ENCODE measurements at places on chromosomes 16 and 17. TPM values are rescaled to one million over a fixed set of nuclear protein-coding genes. Genes with fewer than 3 reads are reported as not detected.

GRCh38 chr16:27489906-27490305 lies 59.8 kb downstream of the GTF3C1 start:
- no peak for DNase-seq

SYCE1L gene
- polyA plus RNA-seq, result 5.9 TPM

DNA sequence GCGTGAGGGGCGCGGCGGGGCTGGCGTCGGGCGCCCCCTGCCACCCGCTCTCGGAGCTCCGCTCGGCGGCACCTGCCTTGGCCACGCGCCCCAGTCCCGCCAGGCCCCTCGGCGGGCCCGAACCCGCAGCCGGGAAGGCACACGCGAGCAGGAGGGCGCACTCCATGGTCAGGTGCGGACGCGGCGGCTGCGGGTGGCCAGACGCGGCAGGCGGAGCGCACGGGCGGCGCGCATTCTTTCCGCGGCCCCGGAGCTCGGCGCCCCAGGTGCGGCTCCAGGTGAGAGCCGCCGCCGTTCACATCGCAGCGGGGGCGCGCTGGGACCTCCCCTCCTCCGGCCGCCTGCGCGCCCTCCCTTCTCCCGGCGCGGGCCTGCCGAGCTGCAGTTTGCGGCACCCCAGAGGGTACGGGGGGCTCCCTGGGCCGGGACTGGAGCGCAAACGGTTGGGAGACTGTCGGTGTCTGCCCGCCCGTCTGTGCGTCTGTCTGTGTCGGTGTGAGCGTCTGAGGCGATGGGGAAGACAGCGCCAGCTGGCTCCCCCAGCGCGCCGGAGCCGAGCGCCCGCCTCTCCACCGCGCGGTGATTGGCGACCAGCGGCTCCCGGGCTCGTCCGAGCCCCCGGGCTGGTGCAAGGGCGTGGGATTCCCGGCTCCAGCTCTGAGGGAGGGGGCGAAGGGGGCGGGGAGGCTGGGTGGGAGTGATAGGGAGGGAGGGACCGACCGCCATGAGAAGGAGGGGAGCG lies at the start of gene ADAMTS18:
ADAMTS18 (minus strand) TSS at position 505 of the 742 bp plus-strand sequence; CDS start at position 166, 339 bp downstream.
- no peak for DNase-seq

SLC12A3 gene
- polyA plus RNA-seq, result 48.5 TPM

ZNF785 gene
- polyA plus RNA-seq, result 20.4 TPM

APOBR gene
- 0.79 TPM for polyA plus RNA-seq

DNA sequence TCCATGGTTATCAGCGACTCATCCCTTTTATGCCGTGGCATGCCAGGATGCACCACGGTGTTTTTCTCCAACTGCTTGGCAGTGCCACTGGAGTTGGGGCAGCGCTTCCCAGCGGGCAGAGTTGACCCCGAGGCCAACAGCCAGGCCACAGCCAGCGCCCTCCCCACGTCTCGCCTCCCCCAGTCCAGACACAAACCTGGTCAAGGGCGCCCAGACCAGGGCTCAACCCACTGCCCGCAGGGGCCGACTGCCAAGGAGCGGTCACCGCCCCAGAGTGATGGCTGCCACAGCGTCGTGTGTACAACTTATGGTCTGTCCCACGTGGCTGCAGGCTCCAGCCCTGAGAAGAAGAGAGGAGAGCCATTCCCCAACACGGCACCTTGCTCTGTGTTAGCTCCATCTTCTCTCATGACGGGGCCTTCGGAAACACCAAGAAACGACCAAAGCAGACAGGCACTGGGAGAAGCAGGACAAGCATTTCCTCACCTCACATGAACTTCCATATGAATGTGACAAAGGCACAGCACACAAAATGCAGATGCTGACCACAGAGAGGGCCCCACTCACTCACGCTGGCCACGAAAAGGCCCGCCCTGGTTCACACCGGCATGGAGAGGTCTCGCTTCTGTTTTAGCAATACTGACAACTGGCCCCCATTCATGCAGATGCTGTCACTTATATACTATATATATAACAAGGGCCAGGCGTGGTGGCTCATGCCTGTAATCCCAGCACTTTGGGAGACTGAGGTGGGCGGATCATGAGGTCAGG lies 27.0 kb downstream of the AXIN1 start:
- no peak for DNase-seq

GRCh38 chr17:64627797-64628196 lies 34.3 kb downstream of the SMURF2 start:
- no peak for DNase-seq

DNA sequence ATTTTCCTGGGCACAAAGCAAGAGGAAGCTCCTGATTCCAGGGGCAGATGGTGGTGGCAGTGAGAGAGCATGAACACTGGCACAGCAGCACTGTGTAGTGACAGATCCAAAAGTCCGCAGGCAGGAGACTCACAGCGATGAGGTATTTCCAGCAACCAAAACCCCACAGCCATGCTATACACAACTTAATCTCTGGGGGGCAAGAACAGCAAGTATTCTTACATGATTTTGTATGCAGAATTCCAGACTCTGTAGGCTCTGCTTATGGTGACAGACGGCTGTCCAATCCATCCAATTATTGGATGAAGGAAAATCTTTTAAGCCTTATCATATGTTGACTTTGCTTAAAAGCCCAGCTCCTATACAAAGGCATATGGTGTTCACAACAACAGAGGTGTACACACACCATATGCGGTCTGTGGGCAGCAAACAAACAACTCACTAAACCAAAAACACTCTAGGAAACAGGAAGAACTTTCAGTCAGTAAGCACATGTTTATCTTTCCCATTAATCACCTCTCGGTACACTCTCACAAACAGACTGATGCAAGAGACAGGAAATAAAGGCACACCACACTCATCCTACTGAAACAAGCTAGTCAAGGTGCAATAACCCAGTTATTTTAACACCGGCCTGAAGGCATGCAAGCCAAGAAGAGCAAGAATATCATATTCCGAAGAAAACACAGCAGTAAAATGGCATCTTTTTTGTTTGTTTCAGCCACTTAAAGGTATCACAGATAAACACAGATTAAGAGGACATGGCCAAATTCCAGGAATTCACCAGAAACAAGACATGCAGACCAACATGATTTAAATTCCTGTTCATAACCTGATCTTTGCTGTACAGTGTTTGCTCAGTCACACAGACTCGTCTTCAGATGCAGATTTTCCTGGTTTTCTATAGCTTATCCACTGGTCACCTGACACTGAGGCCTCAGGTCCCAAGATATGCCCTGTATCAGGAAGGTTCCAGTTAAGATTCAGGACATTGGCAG lies 47.8 kb downstream of the ERN1 start:
- DNase-seq, result no peak

GRCh38 chr16:78516006-78516736 lies 416.7 kb downstream of the WWOX start:
- DNase-seq, result no peak

GRCh38 chr17:38439436-38439835 lies 11.2 kb downstream of the ARHGAP23 start:
- DNase-seq, result no peak

GRCh38 chr17:72258711-72259110 lies 137.9 kb downstream of the SOX9 start:
- no peak for DNase-seq

DNA sequence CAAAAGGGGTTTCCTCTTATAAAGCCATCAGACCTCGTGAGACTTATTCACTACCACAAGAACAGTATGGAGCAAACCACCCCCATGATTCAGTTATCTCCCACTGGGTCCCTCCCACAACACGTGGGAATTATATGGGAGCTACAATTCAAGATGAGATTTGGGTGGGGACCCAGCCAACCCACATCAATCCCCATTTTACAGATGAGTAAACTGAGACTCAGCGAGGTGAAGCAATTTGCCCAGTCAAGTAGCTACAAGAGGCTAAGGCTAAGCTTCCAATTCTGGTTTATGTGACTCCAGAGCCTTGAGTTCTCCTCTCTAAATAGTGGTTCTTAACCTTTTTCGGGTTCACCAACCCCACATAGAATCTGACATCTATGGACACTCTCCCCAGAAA lies 8.8 kb downstream of the CD300A start:
- no peak for DNase-seq

C16orf54 gene
- polyA plus RNA-seq, result 0.21 TPM

DNA sequence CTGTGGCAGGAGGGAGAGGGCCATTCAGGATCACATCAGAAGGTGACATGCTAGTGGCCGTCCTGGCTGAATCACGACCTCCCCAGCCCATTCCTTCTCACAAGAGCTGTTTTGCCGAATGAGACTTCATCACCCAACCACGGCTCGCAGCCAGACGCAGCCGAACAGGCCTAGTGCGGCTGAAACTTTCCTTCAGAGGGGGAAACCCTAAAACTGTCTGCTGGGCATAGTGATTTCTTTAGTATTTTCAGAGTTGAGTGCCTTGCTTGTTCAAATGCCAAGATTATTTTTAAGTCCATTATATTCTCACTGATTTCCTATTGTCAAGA lies 343.7 kb downstream of the CPPED1 start:
- no peak for DNase-seq

CASKIN1 gene
- polyA plus RNA-seq, result 1.6 TPM

DNA sequence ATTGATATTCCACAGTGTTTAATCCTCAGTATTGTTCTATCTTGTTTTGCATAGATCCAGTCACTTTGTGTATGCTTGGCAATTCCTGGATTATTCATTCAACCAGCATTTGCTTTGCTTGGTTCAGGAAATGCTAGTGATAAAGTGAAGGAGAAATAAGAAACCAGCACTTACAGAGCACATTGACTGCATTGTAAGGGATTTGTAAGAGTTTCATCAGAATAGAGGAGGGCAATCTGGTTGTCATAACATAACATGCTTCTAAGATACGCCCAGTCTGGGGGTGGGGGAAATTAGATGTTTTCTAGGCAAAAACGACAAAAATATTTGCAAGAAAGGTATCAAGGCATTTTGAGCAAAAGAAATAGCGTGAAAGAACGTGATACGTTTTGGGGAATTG lies 40.4 kb downstream of the TNRC6A start:
- no peak for DNase-seq

CMC2 gene
- polyA plus RNA-seq, result 62.2 TPM

TK2 gene
- 36.1 TPM for polyA plus RNA-seq

GPT2 gene
- polyA plus RNA-seq, result 29.4 TPM

DNA sequence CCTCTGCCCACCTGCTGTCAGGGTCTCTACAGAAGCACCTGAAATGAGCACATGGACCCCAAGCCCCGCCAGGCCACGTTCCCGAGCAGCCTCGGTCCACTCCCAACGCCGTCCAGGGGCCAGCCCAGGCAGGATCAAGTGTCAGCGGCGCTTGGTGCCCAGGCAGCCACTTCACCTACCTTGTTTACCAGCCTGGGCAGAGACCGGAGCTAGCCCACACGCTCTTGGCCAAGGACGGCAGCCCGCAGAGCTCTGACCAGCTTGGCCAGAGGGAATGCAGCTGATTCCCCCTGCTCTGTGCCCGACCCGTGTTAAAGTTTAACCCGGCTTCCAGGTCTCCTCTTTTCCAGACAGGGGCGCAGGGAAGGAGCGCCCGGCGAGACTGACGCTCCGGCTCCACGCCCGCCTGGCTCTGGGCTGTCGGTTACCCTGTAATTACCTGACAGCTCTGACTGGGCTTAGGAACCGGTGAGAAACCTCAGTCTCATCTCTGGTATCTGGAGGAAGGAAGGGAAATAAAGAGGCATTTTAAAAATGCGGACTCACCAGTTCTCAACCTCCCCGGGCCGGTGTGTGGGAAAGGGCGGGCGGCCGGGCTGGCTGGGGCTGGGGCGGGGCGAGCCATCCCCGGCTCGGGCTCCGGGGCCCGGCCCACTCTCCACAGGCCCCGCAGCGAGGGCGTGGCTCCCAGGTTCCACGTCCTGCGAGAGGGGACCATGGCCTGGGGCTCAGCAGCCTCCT lies 4.6 kb downstream of the KIFC3 start:
- DNase-seq, result no peak

All from right renal pelvis (tissue), 4 donors.